ENCODE measurements at places on chromosomes 5 and 9. TPM values are rescaled to one million over a fixed set of nuclear protein-coding genes. Genes with fewer than 3 reads are reported as not detected.

Gene GPR21
- total RNA-seq: 0.32 TPM

Gene C9
- not detected for total RNA-seq

DNA sequence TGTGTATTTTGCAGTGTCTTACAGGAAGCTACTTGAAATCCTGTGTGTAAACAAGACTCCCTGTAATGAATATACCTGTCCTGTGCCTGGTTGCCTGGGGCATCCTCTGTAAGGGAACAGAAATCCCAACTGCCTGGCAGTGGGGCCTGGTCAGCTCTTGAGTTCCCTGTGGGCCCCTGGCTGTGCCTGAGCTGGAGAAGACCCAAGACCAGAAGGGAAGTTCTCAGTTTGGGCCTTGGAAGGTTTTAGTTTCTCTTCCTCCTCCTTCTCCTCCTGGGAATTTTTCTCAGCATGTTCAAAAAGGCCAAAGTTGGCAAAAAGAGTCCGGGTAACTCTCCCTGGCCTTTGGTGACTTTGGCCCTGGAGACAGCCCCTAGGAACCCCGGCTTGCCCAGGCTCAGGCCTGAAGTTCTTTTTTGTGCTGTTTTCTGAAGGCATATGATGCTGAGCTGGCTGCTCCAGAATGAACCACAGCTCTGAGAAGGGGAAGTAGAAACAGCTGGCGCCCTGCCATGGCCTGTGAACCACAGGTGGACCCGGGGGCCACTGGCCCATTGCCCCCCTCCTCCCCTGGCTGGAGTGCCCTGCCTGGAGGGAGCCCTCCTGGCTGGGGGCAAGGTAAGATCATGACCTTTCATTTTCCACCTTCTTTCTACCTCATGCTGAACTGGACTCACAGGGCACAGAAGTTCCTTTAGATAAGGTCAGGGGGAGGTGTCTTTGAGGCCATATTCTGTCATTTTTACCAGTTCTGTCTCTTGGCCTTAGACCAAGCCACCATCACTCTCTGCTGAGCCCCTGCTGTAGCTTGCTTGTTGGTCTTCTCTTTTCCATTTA, 5.8 kb downstream of the TMEM268 start:
- DNase-seq: peak; percentile 23

Gene GFI1B
- total RNA-seq: not detected

Gene PCDHB11
- total RNA-seq: not detected

Gene TERT
- 10.1 TPM for total RNA-seq
